ENCODE measurements at places on chromosomes 1 and 21.

GRCh38 chr1:240619906-240620621, 8.1 kb upstream of the GREM2 start:
- DNase-seq, result no peak

GRCh38 chr1:70990469-70991253, 57.0 kb downstream of the PTGER3 start:
- DNase-seq, result no peak

- no peak for DNase-seq
Observed at GRCh38 chr1:60444680-60445079, 371.1 kb upstream of the C1orf87 start.

GRCh38 chr21:42997053-42997452, 22.7 kb downstream of the PKNOX1 start:
- no peak for DNase-seq

DNA sequence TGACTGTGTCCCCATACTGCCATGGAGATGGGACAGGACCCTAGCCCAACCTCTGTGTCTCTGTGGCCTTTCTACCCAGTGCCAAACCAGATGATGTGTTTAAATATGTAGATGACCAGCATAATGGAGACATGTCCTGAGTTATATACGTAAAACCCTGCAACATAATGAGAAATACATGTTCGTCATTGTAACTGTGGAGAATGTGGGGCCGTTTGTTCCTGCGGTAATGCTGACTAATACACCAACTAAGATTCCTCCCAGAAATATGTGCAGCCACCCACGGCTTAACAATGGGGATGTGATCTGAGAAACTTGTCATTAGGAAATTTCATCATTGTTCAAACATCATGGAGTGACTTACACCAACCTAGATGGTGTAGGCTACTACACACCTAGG, 71.7 kb upstream of the SIM2 start:
- no peak for DNase-seq

DNA sequence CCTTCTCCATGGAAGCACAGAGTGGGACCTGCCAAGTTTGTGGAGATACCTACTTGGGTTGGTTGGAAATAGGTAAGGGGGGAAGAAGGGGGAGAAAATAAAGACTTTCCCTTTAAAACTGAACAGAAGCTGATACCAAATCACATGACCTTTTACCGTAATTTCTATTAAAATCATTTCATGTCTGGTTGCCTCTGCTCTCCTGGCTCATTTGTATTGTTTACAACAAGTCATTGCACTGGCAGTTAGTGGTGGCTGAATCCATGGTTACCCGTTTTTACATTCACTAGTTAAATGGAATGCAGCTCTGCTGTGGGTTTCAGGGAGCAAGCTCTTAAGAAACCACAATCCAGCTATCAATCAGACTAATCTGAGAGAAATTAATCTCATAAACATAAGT, 353.7 kb upstream of the ESRRG start:
- DNase-seq, result no peak

DNA sequence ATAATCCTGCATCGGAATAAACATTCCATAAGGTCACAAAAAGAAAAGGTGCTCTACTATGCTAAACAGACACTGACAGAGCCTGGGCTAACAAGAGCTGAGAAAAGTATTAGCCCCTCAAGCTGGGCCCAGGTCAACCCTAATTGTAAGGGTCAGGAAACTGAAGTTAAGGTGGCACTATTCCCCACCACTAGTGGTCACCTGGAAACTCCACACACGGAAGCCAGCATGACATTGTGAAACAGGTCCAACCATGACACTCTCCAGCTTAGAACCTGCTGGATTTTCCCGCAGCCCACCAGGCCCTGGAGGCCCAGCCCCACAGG, 1.2 kb downstream of the PTTG1IP start:
- DNase-seq, result no peak

GRCh38 chr1:225944951-225945350, 3.9 kb upstream of the LEFTY2 start:
- no peak for DNase-seq

DNA sequence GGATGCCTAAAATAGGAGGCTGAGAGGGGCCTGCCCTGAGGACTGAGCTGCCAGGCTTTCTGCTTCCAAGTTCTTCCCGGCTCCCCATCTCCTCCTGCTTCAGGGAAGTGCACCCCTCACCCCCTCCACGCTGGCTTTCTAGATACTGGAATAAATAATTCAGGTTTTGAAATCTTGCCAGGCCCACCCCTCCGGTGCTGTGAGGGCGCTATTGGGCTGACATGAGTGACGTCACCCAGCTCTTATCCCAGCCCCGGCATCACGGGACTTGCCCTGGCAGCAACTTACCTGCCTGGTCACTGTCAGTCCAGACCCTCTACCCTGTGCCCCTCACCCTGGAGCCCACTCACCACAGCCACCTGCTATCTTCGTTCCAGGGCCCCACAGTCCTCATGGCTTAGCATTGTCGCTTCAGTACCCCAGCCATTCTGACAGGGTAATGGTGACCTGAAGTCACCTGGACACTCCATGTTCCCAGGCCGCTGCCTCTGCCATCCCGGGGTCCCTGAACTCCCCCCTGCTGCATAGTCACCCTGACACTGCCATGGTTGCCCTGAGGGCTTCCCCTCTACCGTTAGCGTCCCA, 819 bp upstream of the GPR3 start:
- no peak for DNase-seq

DNA sequence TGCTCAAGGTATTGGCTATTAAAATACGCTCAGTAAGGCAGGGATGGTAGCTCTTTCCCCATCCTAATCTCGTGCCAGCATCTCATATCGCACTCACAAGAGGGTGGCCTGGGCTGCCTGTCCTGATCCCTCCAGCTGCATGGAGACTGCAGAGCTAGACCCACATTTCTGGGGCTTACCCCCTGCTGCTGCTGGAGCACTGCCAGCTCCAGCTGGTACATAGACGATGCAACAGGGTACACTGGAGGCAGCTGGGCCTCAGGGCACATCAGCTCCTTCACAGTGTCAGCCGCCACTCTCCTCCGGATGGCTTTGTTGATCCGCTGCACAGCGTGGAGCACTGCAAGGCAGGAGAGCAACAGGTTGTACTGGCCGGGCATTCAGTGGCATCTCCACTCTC, 16.0 kb downstream of the IQGAP3 start:
- DNase-seq, result no peak

GRCh38 chr21:31161157-31161556, 122.9 kb upstream of the KRTAP19-8 start:
- no peak for DNase-seq

GRCh38 chr1:168430321-168430720, 113.5 kb downstream of the XCL2 start:
- no peak for DNase-seq

- DNase-seq, result no peak
Observed at GRCh38 chr21:45112371-45112770, 38.0 kb downstream of the ADARB1 start.

Data from stimulated activated CD8-positive, alpha-beta memory T cell treated with anti-CD3 and anti-CD28 coated beads, Interleukin-12 subunit alpha, Interleukin-12 subunit beta, amount 100 ng/mL, for 4 hours (primary cell).